Fibroblast of gingiva (primary cell): ENCODE measurements at places on chromosomes 2 and 18.

GRCh38 chr2:23589739-23590138, 204.8 kb downstream of the KLHL29 start:
- DNase-seq = no peak

GRCh38 chr2:67873916-67874315, 188.9 kb downstream of the C1D start:
- DNase-seq = no peak

GRCh38 chr2:60707750-60708371, 48.2 kb upstream of the PAPOLG start:
- no peak for DNase-seq

DNA sequence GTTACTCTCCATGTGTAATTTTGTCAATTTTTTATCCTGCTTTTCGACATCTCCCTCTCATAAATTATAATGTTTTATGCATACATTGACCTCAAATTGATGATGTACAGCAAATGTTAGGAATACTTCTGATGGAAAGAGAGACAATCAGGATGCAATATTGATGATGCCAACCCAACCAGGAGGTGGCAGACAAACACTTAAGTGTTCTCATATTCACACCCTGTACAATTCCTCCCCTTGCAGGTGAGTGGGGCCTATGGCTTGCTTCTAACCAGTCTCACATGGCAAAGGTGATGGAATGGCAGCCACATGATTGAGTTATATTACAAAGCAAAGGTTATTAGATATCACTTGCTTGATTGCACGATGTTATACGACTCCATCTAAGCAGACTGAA, 594.3 kb upstream of the REG3G start:
- no peak for DNase-seq

DNA sequence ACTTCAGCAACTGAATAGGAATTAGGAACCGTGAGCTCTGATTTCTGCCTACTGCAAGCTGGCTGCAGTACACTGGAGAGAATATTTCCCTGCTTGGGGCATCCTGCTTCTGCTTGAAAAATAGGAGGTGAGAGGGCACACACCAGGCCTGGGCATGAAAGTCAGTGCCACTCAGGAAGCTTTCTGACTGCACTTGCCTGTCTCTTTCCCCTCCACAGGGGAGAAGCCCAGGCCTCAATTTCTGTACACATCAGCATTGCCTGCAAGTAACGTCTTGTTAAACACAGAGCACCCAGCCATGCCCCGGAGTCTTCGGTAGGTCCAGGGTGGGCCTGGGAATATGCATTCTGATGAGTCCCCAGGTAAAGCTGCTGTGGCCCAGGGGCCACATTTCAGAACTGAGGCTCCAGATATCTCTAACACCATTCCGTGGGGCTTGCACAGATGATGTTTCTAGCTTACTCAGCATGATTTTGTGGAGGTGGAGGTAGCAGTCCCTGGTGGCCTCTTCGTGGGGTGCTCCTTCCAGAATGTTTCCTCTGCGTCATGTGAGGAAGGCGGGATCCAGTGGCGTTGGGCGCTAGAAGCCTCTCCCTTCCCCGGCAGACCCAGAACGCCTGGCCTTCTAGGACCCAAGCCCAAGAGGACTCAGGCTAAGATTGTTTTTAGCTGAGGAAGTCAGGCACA, 114.1 kb downstream of the ZBTB7C start:
- no peak for DNase-seq

DNA sequence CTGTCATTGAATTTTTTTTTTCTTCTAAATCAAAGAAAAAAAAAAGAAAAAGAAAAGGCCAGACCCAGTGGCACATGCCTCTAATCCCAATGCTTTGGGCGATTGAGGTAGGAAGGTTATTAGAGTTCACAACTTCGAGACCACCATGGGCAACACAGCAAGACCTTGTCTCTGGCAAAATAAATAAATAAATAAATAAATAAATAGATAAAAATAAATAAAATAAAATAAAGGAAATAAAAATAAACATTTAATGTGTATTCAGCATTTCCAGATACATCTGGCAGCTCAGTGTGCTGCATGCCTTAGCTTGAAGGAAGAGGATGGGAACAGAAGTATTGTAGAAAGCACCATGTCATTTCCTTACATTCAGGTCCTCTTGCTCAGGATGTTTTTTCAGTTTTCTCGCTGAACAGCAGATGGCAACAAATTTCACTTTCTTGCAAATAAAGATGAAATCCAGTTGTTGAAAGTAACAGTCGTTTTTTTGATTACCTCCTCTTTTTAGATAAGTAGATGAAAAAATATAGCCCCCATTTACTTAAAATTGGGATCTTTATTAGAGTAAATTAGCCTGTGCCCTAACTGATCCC, 25.7 kb upstream of the FAM178B start:
- peak; percentile 67 for DNase-seq

- no peak for DNase-seq
Measured at GRCh38 chr2:240739797-240740196, 48.1 kb downstream of the AQP12A start.

DNA sequence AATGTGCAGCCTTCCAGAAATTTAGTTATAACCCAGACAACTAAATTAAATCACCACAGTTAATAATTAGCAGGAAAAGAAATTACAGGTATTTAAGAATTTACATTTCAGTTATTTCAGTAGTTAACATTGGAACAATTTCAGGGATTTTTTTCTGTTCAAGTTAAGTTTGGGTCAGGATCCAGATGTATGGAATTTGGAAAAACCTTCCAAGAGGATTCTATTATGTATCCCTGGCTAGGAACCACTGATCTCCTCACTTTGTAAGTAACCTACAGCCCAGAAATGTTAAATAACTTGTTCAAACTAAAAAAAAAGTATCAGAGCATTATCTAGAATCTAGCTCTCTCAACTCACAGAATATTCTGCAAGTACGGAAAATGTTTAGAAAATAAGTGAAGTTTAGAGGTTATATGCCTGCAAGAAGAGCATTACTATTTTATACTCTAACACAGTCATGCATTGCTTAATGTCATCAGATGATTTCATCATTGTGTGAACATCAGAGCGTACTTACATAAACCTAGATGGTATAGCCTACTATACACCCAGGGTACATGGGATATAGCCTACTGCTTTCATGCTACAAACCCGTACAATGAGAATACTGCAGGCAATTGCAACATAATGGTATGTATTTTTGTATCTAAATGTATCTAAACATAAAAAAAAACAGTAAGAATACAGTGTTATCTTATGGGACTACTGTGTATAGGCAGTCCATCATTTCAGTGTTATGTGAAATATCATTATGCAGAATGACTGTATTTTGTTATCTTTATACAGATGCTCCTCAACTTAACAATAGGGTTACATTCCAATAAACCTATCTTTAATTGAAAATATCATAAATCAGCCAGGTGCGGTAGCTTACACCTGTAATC, 6.1 kb downstream of the NCKAP1 start:
- peak; percentile 14 for DNase-seq

DNA sequence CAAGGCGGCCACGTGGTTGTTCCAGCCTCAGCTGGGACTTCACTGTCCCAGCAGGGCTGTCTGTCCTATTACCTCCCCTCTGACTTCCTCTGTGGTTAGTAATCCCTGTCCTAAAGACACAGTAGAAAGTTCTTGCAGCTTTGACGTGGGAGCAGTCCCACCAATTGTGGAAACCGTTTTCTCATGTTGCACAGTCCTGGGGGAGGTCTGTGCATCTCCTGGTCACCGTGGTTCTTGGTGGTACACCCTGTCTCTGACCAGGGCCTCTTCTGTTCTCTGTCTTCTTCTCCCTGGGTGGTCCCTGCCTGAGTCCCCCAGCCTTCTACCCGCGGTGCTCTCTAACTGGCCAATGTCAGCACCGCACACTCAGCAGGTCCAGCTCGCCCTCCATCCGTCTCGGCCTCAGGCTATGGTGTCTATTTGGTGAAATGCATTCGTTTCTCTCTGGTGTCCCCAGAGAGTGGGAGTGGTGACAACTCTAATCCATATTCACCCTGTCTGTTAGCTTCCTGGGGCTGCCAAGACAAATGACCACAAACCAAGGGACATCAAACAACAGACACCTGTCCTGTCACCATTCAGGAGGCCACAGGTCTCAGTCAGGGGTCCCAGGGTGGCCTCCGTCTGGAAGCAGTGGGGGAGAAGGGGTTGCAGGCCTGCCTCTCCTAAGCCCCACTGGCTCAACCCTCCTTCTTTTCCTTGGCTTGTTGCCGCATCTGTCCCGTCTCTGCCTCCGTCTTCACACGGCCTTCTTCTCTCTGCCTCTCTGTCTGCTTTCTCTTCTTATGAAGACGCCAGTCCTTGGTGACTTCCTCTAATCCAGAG, 99.8 kb downstream of the SH3BP4 start:
- peak; percentile 29 for DNase-seq

DNA sequence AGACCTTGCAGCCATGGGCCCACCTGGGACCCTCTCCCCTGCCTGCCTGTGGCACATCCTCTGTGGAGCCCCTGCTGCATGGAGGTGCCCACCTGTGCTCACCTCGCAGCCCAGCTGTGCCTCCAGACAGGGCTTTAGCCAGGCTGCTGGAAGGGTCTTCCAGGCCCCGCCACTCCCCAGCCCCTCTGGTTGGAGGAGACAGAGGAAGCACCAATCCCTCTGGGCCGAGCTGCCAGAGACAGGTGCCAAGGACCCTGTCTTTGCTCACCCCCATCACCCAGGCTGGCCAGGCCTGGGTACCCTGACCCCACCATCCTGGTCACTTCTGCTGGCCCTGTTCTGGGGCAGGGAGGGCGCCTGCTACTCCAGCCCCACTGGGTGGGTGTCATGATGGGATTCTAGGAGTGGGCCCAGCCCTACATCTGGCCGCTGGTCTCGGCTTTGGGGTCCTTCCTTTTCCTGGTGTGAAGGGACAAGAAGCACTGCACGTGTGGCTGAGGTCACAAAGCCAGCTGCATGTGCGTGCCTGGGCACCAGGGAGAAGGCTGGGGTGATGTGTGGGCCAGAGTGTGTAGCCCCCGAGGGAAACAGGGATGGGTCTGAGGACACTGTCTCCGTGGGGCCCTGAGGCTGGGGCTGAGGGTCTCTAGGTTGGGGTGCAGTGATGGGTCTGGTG, 9.3 kb upstream of the NEU4 start:
- no peak for DNase-seq

GRCh38 chr2:127563458-127564428, 28.3 kb downstream of the MYO7B start:
- DNase-seq = no peak

- DNase-seq = peak; percentile 9
Measured at GRCh38 chr18:58005011-58005410, 39.0 kb upstream of the NEDD4L start.

DNA sequence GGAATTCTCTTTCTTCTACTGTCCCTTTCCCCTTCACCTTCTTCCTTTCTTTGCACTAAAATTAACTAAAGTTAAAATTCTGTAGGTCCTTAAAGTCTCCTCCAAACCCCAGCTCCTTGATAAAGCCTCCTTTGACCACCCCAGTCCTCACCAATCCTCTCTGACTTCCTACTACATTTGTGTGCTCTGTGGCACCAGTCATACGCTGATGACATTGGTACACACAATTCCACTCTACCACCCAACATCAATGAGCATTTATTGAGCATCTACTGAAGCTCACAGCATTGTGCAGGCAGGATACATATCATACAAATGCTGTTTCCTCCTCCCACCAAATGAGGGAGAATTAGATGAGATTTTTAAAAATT, 4.5 kb upstream of the SP5 start:
- no peak for DNase-seq

DNA sequence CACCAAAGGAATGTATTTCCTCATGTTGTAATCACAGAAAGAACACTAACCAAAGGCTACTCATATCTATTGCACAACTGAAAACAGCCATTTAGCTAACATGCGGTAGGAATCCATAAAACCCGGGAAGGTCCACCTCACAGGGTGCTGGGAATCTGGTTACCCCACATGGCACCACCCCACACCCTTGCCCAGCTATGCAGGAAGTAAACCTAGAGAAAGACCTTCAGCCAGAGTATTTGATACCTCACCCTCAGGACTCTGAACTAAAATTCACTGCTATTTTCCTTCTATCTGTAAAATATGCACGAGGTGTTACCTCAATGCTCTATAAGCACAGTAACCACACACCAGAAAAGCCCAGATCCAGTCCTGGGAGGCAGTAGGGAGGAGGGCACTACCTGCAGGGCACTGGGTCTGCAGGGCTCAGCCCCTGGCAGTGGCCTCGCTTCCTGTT, 45.8 kb downstream of the PTPN2 start:
- DNase-seq = peak; percentile 95

- DNase-seq = no peak
Measured at GRCh38 chr2:120289221-120289906, 36.7 kb downstream of the RALB start.
